ENCODE measurements at places on chromosomes 7 and 10.

DNA sequence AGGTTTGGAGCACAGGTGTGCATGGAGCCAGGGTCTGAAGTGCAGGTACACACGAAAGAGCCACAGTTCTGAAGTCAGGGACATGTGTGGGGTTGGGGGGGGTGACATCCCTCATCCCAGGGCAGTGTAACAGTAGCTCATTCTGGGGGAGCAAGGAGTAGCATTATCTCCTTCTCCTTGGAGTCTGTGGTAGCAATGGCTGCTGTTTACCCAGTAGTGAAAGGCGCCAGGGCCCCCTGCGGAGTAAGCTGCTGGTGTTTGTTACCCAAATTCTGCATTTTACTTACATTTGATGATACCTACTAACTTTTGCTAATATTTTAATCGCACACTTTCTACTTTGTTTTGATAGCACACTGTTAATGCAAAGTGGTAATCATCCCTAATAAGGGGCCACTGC, 665.5 kb downstream of the GATA3 start:
- no peak for DNase-seq

- no peak for DNase-seq
Measured at GRCh38 chr7:48363174-48363573, 191.9 kb downstream of the ABCA13 start.

DNA sequence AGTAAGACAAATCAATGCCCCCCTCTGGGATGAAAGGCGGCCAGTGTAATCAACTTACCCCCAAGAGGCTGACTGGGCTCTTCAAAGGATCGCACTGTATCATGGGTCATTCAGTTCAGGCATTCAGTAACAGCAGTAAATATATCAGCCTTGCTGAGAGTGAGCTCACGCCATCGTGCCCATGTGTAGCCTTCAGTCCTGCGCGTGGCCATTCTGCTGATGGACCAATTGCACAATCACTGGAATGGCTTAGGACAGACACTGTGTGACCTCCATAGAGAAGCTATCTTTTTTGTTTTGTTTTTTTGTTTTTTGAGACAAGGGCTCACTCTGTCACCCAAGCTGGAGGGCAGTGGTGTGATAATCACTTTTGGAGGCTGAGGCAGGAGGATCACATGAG, 9.1 kb upstream of the PRKRIP1 start:
- no peak for DNase-seq

DNA sequence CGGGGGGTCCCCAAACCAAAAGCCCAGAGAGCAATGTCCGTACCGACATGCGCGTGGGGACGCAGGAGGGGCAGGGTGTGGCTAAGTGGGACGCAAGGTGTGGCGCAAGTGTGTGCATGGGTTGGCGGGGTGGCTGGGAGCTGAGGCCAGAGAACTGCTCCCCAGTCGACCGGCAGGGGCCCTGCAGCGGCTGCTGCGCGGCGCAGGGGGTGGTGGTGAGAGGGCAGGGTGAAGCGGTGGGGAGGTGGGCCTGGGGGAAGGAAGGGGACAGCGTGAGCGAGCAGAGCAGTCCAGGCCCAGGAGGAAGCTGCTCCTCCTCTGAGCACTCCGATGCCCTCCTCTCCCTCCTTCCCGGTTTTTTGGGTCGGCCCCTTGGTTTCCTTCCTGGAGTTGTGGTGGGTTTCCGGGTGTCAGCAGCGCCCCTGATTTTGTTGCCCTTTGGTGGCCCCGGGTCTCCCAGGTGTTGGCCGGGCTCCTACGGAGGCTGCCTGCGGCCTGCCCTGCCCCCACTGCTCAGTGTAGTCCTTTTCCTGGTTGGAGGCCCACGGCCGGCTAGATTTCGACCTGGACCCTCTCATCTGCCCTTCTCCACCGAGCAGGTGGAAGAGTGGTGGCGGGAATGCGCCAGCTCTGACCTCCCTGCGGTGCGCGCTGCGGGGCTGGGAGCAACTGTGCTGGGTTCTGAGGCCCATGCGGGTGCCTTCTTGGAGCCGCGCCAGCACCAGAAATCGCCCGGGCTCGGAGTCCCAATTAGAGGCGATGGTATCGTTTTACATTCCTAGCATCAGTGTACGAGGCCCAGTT, 40.5 kb upstream of the COMTD1 start:
- no peak for DNase-seq

DNA sequence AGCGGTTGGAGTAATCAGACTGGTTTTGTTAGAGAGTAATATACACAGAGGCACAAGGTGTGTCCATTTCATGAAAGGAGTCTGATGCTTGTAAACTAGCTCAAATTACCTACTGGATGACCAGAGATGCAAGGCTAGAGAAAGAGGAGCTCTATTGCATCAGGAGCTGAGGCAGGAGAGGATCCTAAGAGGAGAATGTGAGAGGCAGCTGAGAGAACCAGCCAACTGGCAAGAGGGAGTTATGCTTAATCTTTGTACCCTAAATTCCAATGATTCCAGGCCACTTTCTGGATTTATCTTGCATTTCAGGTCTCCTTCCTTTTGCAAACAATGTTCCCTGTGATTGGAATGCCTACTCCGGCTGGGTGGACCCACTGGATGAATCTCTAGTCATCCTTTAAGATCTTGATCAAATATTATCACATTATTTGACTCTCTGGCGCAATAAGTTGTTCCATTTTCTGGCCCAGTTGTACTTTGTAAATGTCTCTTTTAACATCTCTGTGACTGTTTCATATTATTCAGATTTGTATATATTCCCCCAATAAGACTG, 57.5 kb upstream of the PTPN12 start:
- peak; percentile 52 for DNase-seq

GRCh38 chr7:851204-851603, 18.9 kb downstream of the SUN1 start:
- DNase-seq: no peak

- DNase-seq: no peak
Measured at GRCh38 chr10:65622608-65623007, 1303.2 kb upstream of the LRRTM3 start.

GRCh38 chr10:52897162-52897561, 124.6 kb upstream of the MBL2 start:
- DNase-seq: no peak

- DNase-seq: no peak
Measured at GRCh38 chr7:148901178-148901577, 17.1 kb upstream of the EZH2 start.

DNA sequence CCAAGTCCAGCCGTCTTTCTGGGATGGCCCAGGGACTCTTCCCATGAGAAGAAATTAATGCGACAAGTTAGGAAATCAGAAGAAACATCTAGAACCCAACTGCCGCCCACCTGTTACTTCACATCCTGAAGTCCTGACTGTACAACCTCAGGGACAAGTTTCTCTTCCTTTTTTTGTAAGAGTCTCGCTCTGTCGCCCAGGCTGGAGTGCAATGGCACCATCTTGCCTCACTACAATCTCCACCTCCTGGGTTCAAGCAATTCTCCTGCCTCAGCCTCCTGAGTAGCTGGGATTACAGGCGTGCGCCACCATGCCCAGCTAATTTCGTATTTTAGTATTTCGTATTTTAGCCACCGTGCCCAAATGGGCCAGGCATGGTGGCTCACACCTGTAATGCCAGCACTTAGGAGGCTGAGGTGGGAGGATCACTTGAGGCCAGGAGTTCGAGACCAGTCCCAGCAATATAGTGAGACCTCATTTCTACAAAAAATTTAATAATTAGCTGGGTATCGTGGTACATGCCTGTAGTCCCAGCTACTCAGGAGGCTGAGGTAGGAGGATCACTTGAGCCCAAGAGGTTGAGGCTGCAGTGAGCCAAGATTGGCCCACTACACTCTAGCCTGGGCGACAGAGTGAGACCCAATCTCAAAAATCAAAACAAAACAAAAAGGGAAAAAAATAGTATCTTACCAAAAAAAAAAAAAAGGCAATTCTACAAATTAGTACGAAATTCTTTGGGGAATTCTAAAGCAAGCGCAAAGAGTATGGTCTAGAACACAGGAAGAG, 20.8 kb downstream of the LAT2 start:
- no peak for DNase-seq

DNA sequence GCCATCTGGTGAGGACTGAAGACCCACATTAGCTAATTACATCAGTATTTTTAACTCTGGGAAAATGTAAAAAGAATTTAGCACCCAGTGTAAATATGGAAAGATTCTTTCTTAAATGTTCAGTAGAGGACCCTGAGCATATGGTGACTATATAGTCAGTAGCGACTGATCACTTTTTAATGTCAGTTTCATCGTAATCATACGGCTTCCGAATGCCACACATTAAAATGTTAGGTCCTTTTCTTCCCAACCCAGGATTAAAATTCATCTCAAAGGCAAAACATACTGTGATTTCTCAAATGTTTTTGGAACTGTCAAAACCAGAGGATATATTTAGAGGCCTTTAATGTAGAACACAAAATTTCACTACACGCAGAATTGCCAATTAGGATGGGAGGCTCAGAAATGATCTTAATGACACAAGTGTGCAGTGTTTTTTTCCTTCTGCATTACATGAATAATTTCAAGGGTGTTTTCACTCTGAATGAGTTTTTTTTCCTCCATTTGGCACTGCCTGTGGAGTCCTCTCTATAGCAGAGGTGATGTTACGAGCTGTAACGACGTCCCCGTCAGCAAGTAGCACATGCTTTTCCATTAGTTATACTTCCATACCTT, 382.7 kb downstream of the PAXIP1 start:
- DNase-seq: no peak

GRCh38 chr10:85961073-85961472, 405.5 kb downstream of the GRID1 start:
- DNase-seq: no peak

DNA sequence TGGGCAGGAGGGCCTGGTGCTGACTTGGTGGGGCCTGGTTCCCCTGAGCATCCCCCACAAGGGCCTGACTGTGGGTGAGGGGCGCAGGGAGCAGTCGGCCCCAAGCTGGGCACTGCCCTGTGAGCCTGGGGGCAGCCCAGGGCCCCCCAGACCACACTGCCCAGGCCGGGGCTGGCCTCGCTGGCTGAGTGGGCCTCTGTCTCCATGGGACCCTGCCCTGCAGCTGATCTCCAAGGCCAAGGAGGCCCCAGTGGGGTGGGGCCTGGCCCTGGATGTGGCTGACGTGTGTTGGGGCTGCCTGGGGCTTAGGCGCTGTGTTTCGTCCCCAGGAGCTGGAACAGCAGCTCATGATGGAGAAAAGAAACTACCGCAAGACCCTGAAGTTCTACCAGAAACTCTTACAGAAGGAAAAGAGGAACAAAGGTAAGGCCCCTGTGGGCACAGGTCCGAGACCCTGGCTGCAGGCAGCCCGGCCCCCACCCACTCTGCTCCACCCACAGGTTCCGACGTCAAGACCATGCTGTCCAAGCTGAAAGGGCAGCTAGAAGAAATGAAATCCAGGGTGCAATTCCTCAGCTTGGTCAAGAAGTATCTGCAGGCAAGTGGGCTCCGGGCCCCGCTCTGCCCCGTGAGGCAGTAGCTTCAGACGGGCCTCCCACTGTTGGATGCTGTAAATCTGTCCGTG, 23.5 kb upstream of the UTF1 start:
- no peak for DNase-seq

- no peak for DNase-seq
Measured at GRCh38 chr7:69994886-69995542, 396.7 kb downstream of the AUTS2 start.

- DNase-seq: no peak
Measured at GRCh38 chr10:43264344-43264964, 2.4 kb downstream of the RASGEF1A start.

- peak; percentile 66 for DNase-seq
Measured at GRCh38 chr7:13017333-13017857, 330.0 kb downstream of the ARL4A start.

DNA sequence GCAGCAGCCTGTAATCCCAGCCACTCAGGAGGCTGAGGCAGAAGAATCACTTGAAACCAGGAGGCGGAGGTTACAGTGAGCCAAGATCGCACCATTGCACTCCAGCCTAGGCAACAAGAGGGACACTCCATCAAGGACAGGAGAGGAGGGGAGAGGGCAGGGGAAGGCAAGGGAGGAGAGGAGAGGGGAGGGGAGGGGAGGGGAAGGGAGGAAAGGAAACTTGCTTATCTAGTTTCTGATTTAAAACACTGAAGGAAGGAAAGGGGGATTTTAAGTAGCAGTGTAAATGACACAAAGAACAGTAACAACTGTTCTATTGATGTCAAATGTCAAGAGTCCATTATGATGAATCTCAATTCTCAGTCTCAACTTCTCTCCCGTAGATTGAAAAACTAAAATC, 43.7 kb downstream of the SRPK2 start:
- no peak for DNase-seq

DNA sequence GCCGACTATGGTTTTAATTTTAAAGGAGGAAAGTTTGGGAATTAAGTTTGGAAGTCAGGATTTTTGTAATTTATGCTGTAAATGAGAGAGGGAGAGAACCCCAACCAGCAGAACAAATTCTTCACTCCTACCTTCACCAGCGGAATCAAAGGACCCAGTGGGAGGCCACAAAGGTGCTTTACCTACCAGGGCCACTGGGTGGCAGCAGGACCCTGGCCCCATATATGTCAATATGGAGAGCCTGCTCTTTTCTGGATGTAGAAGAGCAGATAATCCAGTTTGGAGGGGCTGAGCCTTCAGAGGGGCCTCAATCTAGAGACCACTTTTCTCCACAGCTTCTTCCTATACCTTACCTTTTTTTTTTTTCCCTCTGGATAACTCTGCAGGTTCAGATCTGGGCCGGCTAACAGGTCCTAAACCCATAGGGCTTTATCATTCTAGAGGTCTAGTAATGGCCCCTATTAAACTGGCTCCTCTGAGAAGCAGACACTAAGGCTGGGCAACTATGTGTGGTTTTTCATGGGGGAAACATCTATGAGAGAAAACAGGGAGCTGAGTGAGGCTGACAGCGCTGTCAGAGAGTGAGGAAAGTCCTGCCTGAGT, 8.5 kb upstream of the SCD start:
- peak; percentile 42 for DNase-seq
